Astrocyte of the hippocampus (primary cell): ENCODE measurements at places on chromosomes 11 and 22.
A peak's percentile ranks its signal among the peaks of the same experiment; 100 is the strongest.

- DNase-seq = no peak
Observed at GRCh38 chr22:41975299-41976069, 6.2 kb downstream of the SEPTIN3 start.

GRCh38 chr11:44928816-44929215 is 21.9 kb downstream of the TP53I11 start:
- peak; percentile 25 for DNase-seq

- DNase-seq = no peak
Observed at GRCh38 chr11:35182317-35182939, 43.5 kb downstream of the CD44 start.

DNA sequence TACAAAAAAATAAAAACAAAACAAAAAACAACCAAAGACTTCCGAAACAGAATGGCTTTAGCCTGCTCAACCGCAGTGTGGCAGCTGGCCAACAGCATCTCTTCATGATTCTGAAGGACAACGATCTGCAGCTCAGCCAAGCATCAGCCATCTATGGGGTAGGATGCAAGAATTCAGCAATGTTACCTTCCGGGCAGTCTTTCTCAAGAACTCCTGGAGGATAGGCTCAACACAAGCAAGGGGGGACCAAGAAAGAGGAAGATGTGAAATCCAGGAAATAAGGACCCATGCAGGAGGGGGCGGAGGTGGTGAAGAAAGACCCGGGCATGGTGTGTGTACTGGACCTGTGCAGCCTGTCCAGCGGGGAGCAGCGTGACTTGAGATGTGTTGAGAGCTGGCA is 3.5 kb upstream of the TSPO start:
- no peak for DNase-seq

DNA sequence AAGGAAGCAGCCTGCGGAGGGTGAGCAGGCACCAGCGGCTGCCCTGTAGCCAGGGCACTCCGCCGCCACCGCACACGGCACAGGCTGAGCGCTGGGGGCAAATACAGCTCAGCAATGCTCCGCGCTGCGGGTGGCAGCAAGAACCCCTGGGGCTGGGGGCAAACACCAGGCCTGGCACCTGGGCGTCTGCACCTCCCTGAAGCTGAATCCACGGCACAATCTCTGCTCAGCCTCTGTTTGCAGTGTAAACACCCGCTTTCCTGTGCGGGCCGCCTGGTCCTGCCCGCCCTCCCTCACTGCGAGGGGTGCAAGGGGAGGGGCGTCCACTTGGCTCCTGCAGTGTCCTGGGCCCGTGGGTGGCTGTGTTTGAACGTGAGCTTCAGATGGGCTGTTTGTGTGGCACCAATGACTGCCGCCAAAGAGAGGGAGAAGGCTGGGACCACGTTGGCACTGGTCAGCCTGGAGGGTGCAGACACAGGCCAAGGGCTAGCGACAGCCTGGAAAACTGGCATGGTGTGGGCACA is 14.8 kb upstream of the MPPED1 start:
- no peak for DNase-seq

GRCh38 chr11:114153224-114153623 is 93.7 kb downstream of the ZBTB16 start:
- DNase-seq = no peak

DNA sequence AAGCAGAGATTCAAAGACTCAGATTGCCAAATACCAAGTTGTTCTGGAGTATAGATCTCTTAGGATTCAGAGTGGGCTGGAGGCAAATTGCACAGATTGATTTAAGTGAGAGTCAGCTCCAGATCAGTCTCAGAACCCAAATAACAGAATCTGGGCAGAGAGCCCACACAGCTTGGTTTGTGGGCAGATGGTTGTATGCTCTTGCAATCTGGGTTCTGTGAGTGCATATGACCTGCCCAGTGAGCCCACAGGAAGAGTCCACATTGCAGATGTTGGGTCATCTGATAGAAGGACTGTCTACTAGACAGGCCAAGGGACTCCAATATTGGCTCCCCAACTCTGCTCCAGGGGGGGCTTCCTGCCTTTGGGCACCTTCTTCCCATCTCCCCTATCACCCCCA is 65.9 kb downstream of the ADAMTS15 start:
- peak; percentile 69 for DNase-seq

GRCh38 chr22:39101226-39101625 is 4.2 kb downstream of the APOBEC3H start:
- no peak for DNase-seq

GRCh38 chr11:117919781-117920221 is 9.4 kb downstream of the TMPRSS13 start:
- DNase-seq = no peak

DNA sequence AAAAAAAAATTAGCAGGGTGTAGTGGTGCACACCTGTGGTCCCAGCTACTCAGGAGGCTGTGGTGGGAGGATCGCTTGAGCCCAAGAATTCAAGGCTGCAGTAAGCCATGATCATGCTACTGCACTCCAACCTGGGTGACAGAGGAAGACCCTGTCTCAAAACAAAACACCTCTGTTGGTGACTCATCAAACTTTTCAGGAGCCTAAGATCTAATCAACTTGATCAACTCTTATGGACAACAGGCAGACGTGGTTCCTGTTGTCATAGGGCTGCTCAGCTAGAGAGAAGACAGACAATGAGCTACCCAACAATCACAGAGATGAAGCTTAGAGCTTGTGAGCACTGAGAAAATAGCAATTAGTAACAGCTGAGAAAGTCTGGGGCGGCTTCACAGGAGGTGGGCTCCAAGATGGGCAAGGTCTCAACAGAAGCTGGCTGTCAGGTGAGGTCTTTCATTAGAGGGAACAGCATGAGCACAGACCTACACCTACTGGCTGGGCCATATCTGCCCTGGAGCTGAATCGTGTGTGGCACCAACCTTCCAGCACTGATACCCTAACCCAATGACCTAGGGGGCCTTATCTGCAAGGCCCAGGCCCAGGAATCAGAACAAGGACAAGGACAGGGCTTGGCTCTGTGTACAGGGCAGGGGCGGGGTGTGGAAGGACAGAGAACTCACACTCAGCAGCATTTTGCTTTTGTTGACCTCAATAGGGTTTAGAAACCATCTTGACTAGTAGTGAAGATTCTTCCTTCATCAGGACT is 7.2 kb upstream of the UCP3 start:
- DNase-seq = no peak
